ENCODE measurements at places on chromosomes 7 and 10.

- no peak for DNase-seq
Observed at GRCh38 chr10:20006169-20006870, 190.1 kb downstream of the PLXDC2 start.

DNA sequence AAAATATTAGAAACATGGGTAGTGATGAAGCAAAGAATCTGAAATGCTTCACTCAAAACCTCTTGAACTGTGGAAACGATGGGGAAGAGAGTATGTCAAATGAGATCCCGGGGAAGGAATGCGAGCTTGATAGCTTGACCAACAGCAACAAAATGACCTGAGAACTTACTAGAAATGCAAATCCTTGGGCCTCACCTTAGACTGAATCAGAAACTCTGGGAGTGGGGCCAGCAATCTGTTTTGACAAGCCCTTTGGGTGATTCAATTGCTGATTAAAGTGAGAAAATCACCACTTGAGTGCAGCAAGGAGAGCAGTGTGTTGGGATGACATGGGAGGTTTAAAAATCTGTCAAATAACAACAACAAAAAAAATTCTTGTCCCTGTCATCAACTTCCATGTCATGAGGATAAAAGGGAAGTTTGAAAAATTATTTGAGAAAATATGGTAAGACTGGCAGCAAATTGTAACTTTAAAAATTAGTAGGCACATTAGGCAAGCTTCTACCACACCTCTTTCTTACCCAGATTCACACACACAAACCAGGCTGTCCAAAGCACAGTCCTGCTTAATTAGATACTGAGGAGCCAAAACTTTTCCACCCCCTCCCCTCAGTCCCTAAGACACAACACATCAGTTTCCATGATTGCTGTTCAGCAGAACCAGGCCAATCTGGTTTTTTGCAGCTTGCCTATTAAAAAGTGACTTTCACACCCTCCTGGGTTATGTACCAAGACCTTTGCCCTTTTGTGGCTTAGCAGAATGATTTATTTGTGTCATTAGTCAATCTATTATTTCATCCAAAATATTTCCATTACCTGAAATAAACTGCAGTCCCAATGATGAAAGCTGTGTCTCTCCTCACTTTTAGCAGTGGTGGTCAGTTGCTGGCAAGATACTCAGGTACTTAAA is 15.6 kb downstream of the CALCR start:
- peak; percentile 13 for DNase-seq

GRCh38 chr7:159033956-159034355 is 110.7 kb downstream of the VIPR2 start:
- no peak for DNase-seq

- DNase-seq, result no peak
Observed at GRCh38 chr7:89500084-89500483, 654.2 kb upstream of the STEAP1 start.

DNA sequence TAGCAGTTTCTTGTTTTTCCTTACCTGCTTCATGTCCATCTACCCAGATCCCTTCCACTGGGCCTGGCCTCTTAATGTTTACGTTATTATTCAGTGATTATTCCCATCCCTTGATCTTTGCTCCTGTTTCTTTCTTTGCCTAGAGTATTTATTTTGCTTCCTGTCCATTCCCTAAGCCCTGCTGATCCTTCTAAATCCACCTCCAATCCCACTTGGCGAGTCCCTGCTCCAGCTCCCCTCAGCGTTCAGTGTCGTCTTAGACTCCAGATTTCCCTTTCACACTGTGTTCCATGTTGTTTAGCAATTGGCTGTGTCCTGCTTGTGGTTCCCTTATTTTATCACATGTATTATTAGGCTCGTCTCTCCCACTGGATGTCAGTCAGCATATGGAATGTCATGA is 7.3 kb downstream of the PPP2R2D start:
- no peak for DNase-seq

DNA sequence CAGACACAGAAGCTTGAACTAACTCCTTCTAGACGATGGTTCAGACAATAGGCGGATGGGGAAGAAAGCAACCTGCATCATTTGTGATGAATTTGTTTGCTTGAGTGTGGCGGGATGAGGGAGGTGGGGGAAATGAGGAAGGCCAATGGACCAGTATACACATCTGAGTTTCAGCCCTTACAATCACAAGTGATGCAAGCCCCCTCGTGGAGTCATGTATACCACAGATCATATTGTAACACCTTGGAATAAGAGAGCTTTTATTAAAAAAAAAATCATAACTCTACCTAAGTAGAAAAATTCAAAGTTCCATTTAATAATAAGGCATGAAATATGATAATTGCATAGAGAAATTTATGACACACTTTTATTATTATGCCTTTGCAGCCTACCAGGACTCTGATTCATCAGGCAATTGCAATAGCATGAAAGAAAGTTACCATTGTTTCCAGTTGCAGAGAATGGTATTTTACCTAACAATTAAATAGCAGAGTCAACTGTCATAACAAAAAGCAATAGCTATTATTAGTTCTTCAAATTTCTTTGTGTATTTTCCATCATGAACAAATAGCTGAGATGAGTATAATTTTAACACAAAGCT is 230.2 kb upstream of the AKR1E2 start:
- DNase-seq, result no peak

DNA sequence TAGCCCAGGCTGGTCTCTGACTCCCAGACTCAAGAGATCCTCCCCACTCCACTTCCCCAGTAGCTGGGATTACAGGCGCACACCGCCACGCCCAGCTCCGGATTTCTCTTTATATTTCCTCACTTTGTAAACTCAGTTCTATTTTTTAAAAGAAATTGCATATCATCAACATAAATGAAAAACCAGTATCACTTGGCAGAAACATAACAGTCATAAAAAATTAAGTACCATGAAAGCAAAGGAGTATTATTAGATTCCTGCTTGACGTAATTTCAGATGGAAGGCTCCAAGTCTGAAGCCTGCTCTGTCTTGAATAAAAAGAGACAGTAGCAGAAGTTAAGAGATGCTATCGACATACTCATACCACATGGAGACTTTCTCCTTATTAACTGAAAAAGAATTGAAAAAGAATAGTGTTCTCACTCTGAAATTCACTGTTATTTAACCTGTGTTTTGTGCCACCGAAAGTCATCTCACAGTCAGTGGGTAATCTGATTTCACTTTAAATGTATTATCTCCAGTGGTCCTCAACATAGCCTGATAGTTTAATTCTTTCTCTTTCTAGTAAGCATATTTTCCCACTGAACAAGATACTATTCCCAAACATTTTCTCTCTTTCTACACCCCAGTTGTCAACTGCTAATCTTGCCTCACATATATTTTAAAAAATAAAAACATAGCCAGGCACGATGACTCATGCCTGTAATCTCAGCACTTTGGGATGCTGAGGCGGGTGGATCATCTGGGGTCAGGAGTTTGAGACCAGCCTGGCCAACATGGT is 40.3 kb upstream of the ADRB1 start:
- no peak for DNase-seq

DNA sequence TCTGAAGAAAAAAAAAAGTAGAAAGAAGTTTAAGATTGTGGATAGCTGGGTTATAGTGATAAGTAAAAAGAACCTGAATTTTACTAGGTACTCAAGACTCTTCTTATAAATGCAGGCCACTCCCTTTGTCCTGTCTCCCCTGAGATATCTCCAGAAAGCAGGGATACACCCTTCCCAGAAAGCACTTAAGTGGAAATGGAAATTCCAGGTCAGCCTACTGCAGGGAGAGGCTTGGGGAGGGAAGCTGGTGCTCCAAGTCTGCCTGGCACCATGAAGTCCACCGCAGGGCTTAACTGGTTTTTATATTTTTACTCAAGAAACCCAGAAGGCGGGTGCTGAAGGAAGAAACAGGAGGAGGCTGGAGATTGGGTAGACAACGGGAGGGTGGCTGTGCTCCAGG is 162.3 kb downstream of the INHBA start:
- no peak for DNase-seq

DNA sequence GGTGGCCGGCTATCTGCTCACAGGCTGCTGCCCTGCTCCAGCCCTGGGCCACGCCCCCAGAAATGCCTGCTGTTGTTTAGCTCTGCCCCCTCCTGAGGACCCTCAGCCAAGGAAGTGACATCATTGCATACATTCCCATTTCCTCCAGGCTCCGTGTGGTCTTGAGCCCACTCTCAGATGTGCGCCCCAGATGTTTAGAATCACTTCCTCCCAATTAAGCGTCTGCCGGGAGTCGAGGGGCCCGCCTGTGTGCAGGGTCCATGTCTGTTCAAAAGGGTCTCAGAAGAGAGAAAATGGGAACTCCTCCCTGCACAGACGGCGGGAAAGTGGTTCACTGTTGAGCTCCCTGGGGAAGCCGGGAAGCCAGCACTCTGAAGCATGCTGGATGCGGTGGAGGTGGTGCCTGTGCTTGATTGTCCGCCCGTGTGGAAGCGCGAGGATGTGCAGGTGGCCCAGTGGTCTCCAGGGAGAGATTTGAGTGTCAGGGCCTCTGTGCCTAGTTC is 116.9 kb upstream of the PPIF start:
- DNase-seq, result no peak

DNA sequence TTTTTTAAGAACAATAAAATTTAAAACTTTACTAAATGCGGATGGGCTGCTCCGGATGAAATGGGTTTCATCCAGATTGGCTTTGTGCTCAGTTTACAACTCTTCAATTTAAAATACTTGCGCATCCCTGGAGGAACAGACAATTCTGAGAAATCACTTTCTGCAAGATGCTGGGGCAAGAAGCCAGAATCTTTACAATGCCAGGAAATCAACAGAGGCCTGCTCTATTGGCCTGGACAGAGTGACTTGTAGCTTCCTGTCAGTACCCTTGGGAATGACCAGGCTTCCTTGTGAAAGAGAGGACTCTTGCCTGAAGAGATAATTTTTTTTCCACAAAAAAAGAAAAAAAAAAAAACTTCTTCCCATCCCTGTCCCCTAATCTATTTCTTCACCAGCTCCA is 3.9 kb upstream of the FAM13C start:
- no peak for DNase-seq

DNA sequence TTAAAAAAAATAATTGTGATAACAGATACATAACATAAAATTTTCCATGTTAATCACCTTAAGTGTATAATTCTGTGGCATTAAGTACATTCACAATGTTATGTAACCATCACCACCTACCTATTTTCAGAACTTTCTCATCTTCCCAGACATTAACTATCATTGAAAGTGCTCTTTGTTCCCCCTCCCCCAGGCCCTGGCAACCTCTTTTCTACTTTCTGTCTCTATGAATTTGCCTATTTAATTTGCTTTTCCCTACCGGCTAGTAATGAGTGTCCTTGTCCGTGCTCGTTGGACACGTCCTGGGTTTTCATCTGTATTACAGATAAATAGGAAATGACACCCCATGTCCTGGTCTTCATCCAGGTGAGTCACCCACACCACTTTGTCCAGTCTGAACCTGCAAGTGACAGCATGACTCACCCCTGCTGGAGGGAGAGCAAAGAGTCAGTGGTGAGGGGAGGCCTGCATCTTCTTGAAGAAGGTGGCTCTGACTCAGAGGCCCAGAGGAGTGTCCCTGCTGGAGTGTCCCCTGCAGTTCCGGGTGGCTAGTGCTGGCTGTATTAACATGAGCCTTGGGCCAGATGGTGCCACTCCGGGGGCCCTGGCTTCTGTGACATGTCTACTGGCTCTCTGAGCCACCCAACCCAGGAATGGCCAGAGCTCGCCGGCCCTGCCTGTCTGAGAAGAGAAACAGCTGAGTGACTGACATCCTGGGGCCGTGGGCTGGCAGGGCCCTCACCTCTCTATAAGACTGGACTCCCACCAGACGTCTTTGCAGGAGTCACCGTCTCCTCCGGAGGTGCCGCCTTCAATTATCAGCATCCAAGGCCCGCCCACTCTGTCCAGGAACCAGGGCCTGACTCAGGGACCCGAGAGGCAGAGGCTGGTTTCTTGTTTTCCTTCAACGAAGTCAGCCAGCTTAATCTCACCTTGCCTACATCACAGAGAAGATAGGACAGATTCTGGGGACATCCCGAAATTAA is 503.2 kb upstream of the MKI67 start:
- no peak for DNase-seq

GRCh38 chr7:3649678-3650440 is 348.8 kb downstream of the SDK1 start:
- DNase-seq, result peak; percentile 25

GRCh38 chr7:45659496-45660139 is 85.5 kb downstream of the ADCY1 start:
- DNase-seq, result no peak

GRCh38 chr10:26839966-26840627 is 20.7 kb downstream of the ABI1 start:
- peak; percentile 65 for DNase-seq

DNA sequence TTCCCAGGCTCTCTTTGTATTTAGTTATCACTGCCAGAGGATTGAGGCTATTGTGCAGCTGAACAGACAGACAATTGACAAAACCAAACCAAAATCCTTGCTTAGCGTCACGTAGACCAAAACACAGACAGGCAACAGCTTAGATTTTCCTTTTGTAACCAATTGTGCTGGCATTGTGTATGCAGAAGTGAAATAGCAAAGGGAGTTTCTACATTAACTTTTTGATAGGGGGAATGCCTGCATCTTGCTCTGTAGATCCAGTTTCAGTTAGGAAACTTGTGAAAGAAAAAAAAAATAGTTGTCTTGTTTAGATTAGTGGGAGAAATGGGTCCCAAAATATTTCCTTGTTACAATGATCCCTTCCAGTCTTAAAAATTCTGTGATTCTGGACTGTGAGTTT is 333.8 kb downstream of the BBS9 start:
- DNase-seq, result no peak

GRCh38 chr7:121078701-121079227 is 90.3 kb downstream of the CPED1 start:
- no peak for DNase-seq

DNA sequence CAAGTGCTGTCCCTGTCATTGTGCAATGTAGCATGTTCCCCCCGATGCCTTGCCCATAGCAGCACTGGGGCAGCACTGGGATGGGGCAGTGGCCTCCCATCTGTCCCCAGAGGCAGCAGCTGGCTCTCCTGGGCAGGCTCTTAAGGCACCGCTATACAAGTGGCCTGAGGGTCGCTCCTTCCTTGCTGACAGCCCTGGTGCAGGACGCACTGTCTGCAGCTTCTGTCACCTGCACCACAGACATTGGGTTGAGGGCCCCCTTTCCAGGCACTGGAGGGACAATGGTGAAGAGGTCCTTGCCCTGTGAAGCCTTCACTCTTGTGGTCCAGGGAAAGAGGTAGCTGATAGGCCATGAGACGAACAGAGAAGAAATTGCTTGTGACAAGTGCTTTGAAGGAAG is 10.6 kb downstream of the CPSF4 start:
- no peak for DNase-seq

GRCh38 chr7:132996581-132997242 is 85.2 kb downstream of the CHCHD3 start:
- no peak for DNase-seq

GRCh38 chr10:99676426-99676825 is 17.1 kb downstream of the ENTPD7 start:
- DNase-seq, result peak; percentile 74

GRCh38 chr7:54812756-54813322 is 53.8 kb upstream of the SEC61G start:
- DNase-seq, result no peak

Data from astrocyte of the spinal cord (primary cell).